HAP-1 (cell line): ENCODE measurements at places on chromosomes 3 and 15.

DNA sequence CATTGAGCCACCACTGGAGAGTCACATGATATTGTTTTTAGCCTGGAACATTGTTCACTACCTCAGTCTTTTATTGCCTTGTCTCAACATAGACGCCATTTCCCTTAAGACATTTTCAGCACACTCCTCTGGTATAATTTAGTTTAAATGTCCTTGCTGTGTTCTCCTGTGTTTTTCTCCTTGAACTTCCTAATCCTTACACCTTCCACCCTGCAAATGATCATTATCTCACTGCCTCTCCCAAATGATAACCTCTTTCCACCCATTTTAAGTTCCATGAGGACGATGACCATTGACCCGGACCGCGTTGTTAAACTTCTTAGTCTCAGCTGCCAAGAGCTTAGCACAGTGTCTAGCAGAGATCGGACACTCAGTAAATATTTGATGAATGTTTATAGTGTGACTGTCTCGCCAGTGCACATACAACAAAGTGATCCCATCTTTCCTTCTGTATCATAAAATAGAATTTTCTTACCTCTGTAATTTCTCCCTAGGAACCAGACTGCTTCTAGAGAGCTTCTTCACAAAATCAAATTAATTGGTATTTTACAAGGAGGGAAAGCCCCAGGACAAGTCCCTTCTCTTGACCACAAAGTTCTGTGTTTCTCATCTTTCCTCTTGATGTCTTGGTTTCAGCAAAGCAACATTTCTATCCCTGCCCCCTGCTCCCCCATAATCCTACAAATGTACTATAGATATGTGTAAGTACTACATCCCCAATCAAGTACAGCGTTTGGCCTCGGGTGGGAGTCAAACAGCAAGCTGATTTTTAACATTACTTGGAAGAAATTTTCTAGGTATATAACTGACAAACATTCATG is 429.6 kb downstream of the LPP start:
- no peak for DNase-seq

DNA sequence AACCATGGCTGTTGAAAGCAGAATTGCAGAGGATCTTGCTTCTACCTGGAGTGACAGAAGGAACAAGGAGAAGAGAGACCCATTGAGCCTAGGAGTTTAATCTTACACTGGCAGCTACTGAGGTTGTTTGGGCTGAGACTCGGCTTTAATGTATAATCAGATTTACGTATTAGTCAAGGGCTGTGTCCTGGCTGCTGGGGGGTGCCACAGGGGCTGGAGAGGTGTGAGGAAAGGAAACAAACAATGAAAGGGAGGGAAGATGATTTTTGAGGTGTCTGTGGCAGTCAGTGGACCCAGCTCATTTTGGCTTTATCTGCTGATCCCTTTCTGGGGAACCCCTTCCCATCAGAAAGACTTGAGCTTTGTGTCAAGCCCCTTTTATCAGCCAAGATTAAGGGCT is 95.7 kb downstream of the PRICKLE2 start:
- DNase-seq: no peak

- DNase-seq: no peak
Measured at GRCh38 chr3:9948586-9948985, 3.6 kb downstream of the PRRT3 start.

- DNase-seq: no peak
Measured at GRCh38 chr3:134325706-134326105, 48.5 kb downstream of the AMOTL2 start.

GRCh38 chr3:108346301-108347227 is 50.2 kb downstream of the HHLA2 start:
- no peak for DNase-seq

GRCh38 chr3:40989141-40990061 is 209.9 kb upstream of the CTNNB1 start:
- no peak for DNase-seq

- no peak for DNase-seq
Measured at GRCh38 chr3:15467227-15468181, 40.1 kb downstream of the EAF1 start.

DNA sequence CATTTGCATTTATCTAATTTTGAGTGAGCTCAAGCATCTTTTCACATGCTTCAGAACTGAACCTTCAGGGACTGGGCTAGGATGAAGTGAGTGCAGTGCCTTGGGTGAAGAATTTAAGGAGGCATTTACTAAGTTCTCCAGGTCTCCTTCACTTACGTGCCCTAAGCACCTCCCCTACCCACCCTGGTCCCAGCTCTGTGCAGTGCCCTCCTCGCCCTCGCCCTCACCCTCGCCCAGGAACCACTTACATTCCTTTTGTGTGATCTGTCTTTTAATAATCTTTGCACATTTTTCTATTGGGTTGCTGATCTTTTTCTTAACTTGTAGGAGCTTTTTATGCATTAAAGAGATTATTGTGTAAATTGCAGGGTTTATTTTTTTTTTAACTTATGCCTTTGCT is 322.6 kb downstream of the THSD4 start:
- DNase-seq: no peak

- DNase-seq: peak; percentile 72
Measured at GRCh38 chr3:76044601-76045600, 259.6 kb upstream of the ZNF717 start.

DNA sequence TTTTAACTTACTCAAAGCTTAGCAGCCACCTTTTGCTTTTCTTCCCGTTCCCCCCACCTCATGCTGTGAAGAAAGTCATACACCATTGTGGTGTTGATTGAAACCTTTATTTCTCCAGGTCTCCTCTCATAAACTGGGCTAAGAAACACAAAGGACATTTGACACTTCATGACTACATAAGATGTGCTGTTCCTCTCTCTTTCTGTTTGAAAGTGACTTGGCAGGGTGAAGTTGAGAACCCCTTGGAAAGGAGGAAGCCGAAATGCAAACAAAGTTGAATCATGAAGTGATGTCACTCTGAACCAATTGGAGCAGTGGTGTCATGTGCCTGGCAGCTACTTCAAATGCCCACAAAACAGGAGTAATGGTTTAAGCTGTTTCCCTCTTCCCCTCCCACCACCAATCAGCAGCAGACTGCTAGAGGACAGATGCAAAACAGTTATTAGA is 174.7 kb downstream of the IGF1R start:
- DNase-seq: peak; percentile 79

DNA sequence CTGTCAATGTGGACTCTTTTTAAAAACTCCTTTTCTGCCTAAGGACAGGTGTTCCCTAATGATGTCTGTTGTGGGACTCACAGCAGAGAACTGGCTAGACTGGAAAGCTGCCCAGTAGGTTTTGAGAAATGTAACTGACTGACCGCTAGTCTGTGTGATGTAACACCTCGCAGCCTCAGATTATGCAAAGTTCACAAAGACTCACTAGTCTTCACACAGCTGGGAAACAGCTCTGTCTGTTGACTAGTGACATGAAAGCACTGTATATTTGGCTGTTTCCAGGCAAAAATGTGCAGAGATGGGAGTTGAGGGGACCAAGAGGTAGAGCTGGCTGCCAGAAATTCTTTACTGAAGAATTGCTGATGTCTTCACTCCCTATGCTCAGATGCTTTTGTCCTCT is 10.3 kb downstream of the PDZRN3 start:
- DNase-seq: no peak
